Bronchial epithelial cell (primary cell): ENCODE measurements at places on chromosomes 13 and 19. TPM values are rescaled to one million over a fixed set of nuclear protein-coding genes. Genes with fewer than 3 reads are reported as not detected.

GRCh38 chr13:42969565-42970172, 22.4 kb downstream of the EPSTI1 start:
- peak; percentile 52 for DNase-seq

ZFP14 gene
- total RNA-seq = 1.6 and 2.6 TPM in 2 replicates

C1QTNF9B gene
- total RNA-seq = not detected in 2 replicates

GRCh38 chr13:25977671-25978070, 74.1 kb downstream of the SHISA2 start:
- no peak for DNase-seq

- no peak for DNase-seq
These were observed 262.2 kb downstream of the KLF5 start for GRCh38 chr13:73321043-73321442.

DNA sequence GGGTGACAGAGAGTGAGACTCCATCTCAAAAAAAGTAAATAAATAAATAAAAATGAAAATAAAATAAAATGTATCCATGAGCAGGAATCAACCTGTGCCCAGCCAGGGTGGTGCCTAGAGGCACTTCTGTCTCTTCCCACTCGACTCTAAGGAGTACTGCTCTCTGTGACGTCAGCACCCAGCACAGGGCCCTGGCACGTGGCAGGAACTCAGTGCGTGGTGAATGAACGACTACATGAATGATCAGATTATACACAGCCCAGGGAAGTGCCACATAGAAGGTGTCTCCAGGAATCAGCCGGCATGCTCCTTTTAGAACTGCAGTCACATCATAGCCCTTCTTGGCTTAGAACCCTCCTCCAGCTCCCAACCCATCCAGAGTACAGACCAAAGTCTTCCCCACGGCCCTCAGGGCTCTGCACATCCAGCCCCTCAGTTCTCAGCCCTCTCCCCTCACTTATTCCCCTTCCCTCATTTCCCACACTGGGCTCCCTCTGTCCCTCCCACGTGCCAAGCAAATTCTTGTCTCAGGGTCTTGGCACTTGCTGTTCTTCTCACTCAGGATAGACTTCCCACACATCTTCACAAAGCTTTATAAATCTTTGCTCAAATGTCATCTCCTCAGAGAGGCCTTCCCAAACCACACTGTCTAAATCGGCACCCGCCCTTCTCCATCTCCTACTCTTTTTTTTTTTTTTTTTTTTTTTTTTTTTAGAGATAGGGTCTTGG, 4.2 kb downstream of the CLIP3 start:
- no peak for DNase-seq

DNA sequence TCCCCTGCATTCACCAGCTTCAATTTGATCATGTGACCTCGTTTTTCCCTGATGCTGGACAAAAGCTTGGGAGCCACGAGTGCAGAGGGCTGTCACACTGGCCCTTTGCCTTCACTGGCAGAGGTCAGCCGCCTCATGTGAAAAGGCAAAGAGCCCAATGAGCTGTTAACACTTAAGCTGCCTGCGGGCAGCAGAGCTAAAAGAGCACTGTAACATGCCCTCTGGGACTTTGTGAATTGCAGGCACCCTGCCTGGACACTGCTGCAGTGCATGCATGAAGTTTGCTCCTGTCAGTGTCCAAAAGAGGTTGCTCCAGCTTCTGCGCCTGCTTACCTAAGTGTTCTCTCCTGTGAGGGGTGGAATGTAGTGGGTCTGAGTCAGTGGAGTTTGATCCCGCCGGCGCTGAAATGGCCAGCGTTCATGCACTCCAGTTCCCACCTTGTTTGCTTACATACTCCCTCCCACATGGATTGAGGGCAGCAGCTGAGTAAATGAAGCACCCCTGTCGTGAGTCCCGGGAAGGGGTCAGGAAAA, 193.7 kb downstream of the RFC3 start:
- DNase-seq = peak; percentile 49

PLIN3 gene
- 49.8 and 71.2 TPM in 2 replicates for total RNA-seq

DNA sequence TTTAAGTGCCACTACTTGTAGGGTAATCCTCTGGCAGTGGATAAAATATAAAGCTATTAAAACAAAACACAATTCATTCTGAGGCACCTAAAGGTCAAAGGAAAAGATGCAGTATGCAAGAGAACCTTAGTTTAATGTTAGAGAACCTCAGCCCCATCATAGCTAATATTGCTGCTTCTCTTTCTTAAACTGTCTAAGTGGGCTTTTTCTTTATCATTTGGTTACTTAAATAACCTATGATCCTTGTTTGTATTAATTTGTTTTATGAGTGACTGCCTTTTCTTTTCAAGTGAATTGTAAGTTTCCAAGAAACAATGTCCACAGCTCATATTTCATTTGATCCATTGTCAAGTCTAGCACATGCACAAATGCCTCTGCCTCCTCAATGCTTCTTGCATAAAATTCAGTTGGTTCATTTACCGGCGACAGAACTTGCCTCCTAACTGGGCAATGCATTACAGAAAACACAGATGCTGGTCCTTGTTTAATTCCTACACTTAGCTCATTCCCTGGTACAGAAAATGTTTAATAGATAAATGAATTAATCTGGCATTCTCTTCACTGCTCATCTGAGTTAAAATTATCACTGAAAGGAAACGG, 1049.8 kb downstream of the OLFM4 start:
- DNase-seq = no peak

DNA sequence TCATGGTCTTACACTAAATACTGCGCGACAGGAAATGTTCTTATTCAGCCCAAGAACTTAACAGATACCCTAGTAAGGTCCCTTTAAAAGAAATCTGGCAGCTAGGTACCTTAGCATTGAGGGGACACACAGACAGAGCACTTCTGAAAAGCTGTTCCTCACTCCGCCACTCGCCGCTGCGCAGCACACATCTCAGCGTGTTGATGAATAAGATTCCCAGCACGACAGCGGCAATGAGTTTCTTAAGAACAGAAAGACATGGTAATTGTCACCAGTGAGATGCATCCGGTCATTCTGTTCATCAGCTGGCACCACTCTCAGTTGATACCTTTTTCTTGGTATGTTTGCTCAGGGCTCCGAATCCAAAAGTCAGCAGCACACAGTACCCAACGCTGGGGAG, 39.9 kb downstream of the TMTC4 start:
- no peak for DNase-seq

DNA sequence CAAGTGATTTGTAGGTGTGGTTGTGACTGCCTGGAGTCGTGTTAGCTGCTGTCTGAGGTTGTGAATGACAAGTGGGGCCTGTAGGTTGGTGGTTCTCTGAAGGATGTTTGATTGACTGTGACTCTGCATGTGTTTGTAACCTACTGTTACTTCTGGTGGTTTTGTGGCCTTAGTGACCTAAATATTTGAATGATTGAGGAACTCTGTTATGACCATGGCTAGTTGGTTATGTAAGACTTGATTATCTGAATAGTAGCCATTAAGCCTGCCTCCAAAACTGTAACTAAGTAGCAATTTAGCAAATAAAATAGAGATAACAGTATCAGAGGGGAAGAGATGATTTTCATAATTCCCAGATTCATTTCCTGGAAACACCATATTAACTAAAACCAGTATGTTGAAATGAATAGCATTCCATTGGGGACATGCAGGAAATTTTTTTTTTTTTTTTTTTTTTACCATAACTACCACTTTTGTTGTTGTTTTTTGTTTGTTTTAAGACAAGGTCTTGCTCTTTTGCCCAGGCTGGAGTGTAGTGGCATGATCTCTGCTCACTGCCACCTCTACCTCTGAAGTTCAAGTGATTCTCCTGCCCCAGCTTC, 865 bp downstream of the ZNF382 start:
- DNase-seq = no peak

DNA sequence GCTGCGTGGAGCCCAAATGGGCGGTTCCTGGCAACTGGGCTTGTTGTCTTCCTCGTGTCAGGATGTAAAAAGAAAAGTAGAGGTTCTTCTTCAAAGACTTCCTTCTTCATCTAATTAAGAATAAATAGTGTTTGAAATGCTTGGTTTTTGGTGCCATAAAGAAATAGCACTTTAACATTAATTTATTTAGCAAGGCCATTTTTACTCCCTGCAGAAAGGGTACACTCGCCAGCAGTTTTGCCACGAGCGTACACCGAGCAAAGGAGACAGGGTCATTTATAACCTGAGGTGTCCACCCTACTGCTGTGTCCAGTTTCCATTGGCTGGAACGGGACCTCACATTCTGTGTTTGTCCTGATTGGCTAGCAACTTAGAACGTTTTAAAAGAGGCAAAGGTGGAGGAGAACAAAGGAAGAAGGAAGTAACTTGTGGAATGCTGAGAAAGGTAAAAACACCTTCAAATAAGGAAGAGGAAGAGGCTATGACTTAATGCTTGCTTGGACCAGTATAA, 21.8 kb upstream of the OR10H1 start:
- DNase-seq = peak; percentile 86

GRCh38 chr19:11766597-11767591, at the start of gene ZNF441:
Gene ZNF441, plus strand, starts transcription at chr19:11767000. Its CDS starts 194 bp downstream, at chr19:11767194.
- peak; percentile 84 for DNase-seq

DNA sequence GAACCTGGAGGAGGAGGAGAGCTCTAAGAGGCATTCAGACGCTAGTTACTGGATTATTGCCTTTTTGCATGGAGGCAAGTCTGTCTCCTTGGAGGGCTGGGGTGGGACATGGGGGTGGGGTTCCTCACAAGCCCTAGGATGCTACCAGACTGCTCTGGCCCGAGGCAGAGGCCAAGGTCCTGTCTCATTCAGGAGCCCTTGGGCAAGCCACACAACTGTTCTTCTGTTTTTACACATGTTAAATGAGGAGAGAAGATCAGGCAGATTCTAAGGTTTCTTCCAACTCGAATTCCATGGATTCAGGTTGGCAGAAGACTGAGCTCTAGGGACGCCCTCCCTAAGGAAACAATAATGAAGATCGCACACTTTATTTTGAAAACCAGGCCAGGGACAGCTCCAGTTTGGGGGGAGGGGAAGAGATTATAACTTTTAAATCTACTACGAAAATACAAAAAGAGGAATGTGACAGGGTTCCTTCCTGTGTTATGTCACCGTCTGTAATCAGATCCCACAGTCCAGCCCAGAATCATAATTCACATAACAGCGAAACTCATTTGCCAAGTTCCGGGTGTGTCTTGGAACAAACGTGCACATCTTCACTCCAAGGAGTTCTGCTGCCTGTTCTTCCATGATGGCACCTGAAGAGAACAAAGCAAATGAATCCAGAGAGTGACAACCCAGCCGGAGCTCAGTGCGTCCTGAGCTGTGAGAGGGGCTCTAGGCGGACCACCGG, 25.2 kb downstream of the IL17D start:
- DNase-seq = no peak

- DNase-seq = no peak
These were observed 2749.5 kb downstream of the PCDH9 start for GRCh38 chr13:64480672-64481071.

DNA sequence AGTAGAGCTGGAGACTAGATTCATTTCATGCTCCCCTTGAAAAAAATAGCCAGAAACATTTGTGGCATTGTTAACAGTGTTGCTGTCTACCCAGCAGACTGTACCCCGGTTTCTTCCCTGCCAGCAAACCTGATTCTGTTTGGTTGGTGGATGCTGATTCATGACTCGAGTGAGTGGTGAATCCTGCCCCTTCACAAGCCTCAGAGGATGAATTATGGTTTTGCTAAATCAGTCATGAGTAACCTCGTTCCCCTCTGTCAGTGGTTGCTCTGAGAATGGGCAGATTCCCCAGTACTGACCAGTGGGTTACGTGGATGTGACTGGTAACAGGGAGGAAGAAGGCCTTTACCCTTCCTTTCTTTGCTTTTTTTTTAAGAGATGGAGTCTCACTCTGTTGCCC, 10.1 kb downstream of the NLRP12 start:
- DNase-seq = no peak

DNA sequence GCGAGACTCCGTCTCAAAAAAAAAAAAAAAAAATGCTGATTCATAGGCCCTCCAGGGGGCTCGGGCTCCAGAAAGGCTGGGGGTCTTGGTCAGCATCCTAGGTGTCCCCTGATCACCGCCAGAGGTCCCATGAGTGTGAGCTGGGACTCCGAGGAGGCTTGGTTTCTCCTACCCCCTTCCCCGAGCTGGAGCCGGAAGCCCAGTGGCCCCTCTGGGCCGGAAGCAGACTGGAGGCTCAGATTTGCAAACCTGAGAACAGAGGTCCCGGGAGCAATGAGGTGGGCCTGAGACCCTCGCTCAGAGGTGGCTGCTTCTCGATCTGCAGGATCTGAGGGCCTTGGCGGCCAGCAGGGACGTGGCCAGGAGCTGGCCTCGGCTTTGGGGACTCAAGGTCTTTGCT, 41.5 kb downstream of the EFNA2 start:
- no peak for DNase-seq

LILRB1 gene
- not detected in 2 replicates for total RNA-seq

SYT5 gene
- 0.13 and 0.26 TPM in 2 replicates for total RNA-seq

- no peak for DNase-seq
These were observed 1.2 kb downstream of the C2CD4C start for GRCh38 chr19:407511-408440.

DNA sequence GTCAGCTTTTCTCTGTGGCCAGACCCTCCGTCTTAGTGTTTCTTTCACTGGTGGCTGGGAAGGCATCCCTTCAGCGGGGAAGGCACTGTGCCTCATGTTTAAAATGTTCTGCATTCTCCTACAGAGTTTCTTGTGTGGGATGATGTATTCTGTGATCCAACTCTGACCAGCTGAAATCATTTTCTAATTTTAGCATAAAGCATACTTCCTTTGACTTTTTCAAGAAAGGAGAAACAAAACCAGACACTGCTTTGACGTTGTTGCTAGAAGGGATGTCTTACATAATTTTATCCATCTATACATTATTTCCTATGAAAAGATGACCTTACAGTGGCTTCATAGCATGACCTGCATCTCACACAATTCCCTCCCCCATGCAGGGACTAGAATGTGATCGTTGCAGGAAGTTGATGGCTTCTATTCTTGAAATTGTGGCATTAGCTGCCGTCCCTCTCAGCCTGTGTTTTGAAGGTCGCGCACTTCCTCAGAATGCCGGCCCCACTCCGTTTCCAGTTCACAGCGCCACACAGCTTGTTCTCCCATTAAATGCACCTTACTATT, 38.6 kb upstream of the TEX29 start:
- peak; percentile 3 for DNase-seq

FBN3 gene
- total RNA-seq = not detected in 2 replicates

ZIM2 gene
- total RNA-seq = not detected in 2 replicates

- DNase-seq = no peak
These were observed 40.5 kb upstream of the VSTM2B start for GRCh38 chr19:29485293-29485692.

ZNF536 gene
- total RNA-seq = not detected in 2 replicates

DNA sequence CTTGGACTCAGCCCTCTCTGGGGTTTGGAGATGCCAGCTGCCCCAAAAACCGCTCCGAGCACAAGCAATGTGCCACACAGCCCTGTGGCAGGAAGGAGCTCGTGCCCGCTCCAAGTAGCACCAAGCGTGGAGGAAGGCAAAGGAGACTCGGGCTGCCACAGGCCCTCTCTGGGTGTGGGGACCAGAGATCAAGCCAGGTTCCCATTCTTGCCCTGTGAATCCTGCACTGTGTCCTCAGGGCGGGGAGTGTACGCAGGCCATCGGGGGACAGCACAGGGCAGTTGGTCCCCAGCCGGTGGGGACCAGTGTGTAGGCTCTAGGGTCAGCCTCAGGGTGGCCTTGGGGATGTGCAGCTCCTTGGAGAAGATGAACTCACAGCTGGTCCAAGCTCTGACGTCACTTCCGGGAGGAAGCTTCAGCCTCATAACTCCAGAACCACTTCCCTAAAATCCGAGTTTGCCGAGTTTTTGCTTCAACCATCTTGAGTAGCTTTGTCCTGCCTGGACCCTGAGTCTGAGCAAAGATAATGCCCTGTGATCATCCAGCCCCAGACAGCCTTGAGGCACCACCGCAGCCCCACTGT, 9.3 kb upstream of the CPAMD8 start:
- DNase-seq = no peak
